ENCODE measurements at places on chromosomes 1 and 21. TPM values are rescaled to one million over a fixed set of nuclear protein-coding genes. Genes with fewer than 3 reads are reported as not detected.

MPL gene
- 0.36 TPM for polyA plus RNA-seq

DNA sequence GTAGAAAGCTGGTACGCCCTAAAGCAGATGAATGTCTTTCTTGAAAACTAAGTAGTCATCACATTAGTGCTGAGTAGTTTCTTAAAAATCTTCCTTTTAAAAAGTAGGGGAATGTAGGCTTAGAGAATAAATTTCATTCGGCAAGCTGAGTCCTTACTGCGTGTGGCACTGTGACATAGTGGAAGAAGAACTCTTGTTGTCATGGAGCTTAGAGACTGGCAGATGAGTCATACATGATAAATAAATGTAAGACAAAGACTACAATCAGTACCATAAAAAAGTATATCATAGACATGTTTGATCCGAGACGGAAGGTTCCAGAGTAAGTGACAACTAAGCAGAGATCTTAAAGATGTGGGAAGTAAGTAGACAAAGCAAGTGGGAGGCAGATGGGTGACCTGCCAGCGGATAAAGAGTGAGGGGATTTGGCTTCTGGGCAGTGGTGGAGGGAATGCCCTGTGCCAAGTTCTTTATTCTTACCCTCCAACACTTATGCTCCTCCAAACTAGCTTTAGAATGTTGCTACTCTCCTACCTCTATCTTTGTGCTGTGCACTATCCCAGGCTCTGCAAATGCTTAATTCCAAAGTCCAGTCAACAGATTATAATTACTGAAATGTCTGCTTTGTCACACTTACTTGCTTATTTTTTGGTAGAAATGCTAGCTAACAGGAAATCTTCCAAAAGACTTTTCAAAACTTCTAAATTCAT is 608.5 kb upstream of the USP24 start:
- peak; percentile 22 for DNase-seq

CASZ1 gene
- polyA plus RNA-seq: 35.5 TPM

DNA sequence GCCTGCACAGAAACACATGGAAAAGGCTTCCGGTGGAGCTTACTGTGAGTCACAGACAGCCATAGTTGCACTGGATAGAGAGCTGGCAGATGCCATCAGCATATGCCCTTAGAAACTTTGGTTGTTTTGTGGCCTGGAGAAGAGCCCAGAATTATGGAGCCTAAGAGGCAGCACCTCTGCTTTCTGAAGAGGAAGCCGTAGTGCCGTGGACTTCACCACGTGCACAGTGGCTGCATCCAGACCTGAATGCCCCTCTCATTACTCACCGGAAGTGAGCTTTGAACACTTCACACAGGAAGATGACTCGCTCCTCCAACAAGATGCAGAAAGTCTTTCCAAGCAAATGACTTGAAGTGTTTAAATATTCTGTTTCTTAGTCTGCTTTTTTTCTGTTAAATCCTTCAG is 28.4 kb downstream of the JUN start:
- DNase-seq: peak; percentile 97

DNA sequence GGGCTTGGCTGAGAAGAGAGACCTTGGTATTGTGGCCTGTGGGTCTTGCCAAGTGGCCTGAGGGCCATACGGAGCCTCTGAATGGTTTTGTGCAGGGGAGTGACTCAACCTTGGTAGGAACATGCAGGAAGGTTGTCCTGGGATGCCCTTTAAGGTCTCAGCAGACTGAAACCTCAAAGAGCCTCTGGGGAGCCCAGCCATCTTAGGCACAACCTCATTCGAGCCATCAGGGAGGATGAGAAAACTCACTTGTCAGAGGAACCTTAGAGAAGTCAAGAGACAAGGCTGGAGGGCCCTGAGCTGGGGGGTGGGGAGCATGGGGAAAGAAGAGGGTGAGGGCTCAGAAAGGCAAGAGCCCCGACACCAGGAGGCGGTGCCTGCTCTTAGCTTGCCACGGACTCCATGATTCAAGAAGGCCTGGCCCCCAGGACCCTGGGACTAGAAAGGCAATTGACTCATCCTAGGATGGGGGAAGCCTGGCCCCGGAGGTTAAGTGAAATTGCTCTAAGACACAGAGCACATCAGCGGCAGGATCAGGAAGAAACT is 13.0 kb downstream of the IFI6 start:
- DNase-seq: no peak

DNA sequence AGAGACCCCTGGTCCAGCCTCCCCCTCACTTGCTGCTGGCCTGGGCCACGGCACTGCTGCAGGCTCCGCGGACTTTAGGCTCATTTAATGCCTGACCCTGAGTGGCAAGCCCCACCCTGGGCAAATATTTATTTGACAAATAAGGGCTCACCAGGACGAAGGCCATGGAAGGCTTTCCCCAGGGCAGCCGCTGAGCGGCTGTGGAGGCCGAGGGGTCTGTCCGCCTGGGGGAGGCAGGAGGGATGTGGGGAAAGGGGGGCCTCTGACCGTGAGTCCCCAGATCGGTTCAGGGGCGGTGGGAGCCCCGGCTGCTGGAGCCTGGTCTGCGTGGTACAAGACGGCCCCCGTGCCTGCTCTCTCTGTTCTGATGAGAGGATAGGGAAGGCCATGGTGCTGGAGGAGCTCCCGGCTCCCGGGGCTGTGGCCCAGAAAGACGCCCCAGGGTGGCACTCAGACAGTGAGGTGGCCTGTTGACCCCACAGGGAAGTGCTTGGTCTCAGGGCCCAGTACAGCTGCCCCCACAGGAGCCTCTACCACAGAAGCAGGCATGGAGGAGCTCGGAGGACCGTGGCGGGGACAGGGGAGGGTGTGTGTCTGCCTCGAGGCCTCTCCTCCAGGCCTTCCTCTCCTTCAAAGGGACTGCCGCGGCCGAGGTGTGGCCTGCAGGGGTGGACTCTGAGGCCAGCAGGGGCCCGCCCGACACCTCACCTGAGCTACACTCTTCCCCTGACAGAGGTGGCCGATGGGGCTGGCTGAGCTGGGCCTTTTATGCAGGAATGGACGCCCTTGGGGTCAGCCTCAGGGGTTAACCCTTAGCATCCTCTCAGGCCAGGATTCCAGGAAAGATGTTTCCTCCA is 9.1 kb upstream of the C1orf159 start:
- no peak for DNase-seq

- DNase-seq: no peak
Observed at GRCh38 chr1:203140743-203141520, 13.4 kb downstream of the ADORA1 start.

DNA sequence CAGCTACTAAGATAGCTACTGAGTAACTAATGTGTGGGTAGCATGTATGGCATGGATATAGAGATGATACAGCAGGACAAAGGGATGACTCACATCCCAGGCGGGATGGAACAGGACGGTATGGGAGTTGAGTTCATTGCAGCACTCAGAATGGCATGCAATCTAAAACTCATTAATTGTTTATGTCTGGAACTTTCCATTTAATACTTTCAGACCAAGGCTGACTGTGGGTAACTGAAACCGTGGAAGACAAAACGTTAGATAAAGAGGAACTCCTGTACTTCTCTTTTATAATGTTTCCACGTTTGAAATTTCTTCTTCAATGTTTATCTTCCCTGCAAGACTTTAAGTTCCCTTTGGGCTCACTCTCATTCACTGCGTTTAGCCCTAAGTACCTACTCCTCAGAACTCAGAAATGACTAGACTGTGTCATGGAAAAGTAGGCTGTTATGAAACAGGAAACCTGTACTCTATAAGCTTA is 151.9 kb downstream of the MAGI3 start:
- DNase-seq: no peak

GPR25 gene
- not detected for polyA plus RNA-seq

GRCh38 chr1:238660849-238661248 is 725.5 kb upstream of the CHRM3 start:
- DNase-seq: no peak

DNA sequence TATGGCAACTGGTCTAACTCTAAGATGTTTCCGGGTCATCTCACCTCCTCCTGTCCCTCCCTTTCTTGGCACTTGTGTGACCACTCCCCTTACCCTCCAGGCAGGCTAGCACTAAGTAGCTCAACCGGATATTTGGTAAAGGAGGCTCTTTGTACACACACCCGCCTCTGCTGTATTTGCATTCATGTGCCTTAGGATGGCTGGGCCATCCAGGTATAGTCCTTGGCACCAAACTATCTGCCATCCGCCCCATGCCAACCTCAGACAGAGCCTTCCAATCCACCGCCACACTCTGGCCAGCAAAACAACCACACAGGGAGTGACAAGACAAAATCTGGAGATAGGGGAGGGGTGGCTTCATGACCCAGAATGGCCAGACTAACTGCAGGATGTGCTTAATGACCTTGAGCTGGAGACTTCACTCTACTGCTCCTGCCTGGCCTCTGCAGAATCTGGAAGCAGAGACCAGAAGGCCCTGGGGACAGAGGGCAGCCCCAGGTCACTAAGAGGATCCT is 59.5 kb downstream of the CDK18 start:
- no peak for DNase-seq

DNA sequence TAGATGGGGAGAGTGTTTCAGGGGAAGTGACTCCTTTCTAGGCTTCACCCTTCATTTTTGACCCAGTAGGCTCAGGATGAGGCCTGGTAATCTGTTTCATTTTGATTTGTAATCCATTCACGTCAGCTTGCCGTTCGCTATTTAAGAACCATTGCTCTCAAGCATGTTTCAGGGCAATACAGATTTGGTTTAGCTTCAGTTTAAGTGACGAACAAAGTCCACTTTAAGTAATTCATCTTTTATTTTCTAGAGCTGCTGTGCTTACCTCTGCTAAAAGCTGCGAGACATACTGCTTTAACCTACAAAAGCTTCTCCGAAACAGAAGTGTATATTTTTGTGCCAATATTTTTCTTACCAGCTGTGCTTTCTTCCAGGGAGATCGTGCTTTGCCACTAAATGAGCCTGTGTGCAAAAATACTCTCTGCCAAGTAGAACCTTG is 8.9 kb upstream of the FMO3 start:
- peak; percentile 8 for DNase-seq

TTC39A gene
- 5.3 TPM for polyA plus RNA-seq

AQP10 gene
- not detected for polyA plus RNA-seq

CAPN9 gene
- 0.52 TPM for polyA plus RNA-seq

GRCh38 chr1:62428351-62428750 is 8.5 kb upstream of the USP1 start:
- no peak for DNase-seq

GRCh38 chr1:31715087-31715872 is 11.5 kb upstream of the COL16A1 start:
- DNase-seq: peak; percentile 91

DNA sequence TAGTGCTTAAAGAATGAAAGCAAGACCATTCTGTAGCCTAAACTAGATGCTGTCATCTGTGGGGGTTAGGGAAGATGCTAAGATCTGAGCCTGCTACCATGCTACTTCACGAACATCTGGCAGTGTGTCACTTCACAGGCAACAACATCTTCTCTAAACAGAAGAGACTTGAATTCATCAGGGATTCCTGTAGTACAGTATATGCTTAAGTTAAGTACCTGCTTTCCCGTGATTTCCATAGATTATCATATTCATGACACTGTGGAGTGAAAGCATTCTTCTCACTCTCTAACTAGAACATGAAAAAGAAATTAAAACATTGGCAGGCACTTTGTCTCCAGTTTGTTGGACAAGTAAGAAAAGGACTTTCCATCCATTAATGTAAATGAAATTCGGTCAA is 390.9 kb downstream of the PTBP2 start:
- DNase-seq: no peak

DNA sequence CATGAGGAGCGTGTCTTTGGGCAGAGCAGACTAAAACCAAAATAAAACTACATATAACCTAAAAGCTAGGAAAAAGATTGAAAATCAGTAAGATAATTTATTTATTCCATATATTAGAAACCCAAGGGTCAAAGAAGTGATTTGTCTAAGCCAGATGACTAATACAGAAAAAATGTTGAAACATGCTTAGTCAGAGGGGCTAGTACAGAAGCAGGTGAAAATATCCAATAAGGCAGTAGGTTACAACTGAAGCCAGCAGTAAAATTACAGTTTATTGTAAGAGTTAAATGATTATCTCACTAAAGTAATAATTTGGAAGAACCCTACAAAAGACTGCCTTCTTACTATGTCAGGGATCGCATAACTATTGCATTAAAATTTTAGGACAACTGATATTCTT is 1190.9 kb upstream of the PRMT6 start:
- DNase-seq: no peak

- DNase-seq: no peak
Observed at GRCh38 chr1:58608945-58609344, 31.9 kb upstream of the TACSTD2 start.

All from muscle of back (tissue), 13 donors.